ENCODE measurements at places on chromosomes 12 and 14.

- DNase-seq = no peak
Measured at GRCh38 chr14:92360651-92361370, 37.8 kb downstream of the SLC24A4 start.

DNA sequence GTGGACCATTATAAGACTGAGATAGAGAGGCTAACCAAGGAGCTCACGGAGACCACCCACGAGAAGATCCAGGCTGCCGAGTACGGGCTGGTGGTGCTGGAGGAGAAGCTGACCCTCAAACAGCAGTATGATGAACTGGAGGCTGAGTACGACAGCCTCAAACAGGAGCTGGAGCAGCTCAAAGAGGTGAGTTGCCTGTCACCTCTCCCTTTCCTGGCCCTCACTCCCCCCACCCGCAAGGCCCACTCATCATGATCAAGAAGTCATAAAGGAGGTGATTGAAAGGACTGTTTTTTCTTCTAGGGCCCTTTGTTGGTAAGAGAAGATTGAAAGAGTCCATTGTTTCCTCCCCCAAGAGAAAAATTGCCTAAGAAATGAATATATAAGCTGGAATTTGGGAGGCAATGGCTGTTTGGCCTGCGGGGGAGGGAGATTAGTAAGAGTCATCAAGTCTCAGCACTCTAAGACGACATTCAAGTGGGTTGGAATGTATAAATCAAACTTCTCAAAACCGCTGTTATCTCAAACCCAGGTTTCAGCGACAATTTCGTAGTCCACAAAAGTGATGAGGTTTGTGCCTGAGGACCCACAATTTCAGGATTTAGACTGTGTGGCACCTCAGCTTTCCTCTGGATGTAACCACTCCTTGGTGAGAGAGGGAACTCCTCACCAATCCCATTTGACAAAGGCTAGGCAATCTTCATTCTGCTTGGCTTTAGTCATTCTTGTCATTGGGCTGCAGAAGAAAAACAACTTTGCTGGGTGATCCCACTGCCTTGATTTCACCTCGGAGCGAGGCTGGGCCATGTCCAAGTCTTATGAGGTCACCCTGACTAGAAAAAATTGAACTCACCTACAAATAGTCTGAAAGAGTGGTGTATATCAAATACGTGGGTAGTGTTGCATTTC is 966 bp downstream of the BICD1 start:
- peak; percentile 49 for DNase-seq

GRCh38 chr14:22052795-22053194 is 379.2 kb upstream of the OR4E1 start:
- peak; percentile 2 for DNase-seq

DNA sequence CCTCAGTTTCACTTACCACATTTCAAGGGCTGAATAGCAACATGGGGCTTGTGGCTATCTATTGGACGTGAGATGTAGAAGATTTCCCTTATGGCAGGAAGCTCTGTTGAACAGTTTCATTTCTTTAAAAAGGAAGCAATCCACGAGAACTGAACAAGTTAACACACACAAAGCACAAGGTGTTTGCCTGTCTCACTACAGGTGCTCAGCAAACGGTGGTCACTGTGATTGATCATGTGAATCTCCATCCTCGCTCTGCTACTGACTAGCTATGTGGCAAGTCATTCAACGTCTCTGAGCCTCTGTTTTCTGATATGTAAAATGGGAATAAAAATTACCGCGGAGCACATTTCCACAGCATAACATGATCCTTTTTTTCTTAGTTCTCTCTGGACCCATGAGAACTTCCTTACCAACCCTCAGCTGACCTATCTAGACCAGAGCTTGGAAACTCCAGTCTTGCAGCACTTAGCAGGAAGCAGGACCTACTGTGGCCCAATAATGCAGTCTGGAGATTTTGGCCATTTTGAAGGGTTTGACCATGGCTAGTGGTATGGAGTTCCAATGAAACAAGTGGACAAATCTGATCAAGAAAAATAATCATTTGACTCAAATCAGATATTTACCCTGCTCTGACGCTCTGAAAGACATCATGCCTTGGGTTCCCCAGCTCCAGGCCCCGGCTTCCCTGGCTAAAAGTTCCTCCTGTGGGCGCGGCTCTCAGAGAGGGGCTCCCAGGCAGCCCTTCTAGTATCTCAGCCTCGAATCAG is 278.8 kb downstream of the ZFP36L1 start:
- no peak for DNase-seq

GRCh38 chr12:14776236-14776961 is 26.9 kb downstream of the WBP11 start:
- no peak for DNase-seq

GRCh38 chr14:41606532-41607303 is at the start of gene LRFN5:
LRFN5 (plus strand) TSS chr14:41606876.
- DNase-seq = peak; percentile 52

- peak; percentile 23 for DNase-seq
Measured at GRCh38 chr14:88023658-88024187, 18.8 kb downstream of the GPR65 start.

DNA sequence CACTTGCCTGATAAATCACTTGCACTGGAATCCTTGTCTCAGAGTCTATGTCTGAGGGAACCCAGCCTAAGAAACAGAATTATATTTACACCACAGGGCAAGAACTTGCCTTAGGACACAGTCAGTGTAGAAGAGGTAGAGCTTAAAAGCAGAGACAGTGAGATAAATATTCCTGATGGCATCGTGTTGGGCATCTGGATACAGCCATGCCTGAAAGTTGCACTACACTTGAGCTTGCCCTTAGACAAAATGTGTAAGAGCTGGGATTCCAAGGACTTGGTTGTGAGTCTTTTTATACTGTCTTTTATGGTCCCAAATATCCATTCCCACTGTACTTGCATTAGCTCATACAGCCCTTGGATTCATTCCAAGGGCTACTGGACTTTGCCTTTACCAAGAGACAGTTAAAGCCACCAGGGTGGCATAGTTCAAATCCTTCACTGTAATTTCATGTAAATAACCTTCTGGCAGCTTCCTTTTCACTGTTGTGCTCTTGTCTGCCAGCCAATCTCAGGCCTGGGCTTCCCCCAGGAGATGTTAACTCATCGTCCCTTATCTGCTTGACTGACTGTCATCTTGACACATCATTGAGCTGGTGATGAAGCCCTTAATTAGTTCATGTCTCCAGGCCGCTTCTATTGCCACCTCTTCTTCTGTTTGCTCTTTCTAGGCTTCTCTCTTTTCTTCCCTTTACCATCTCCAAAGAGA is 577.9 kb upstream of the TBX3 start:
- DNase-seq = no peak

DNA sequence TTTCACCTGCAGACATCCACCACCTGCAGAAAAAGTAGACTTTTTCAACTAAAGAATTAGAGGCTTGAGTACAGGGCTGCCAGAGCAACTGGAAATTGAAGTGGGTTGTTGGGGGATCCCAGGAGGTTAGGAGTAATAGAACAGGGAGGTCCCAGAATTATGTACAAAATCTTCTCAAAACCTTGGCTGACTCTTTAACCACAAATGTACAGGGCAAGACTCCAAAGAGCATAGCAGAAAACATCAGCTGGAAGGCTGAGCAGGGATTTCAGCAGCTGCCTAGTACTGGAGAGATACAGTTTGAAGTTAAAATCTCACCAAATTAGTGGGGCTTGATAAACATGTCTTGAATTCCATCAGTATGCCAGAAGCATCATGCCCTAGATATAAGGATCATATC is 191.6 kb downstream of the CRADD start:
- DNase-seq = no peak

DNA sequence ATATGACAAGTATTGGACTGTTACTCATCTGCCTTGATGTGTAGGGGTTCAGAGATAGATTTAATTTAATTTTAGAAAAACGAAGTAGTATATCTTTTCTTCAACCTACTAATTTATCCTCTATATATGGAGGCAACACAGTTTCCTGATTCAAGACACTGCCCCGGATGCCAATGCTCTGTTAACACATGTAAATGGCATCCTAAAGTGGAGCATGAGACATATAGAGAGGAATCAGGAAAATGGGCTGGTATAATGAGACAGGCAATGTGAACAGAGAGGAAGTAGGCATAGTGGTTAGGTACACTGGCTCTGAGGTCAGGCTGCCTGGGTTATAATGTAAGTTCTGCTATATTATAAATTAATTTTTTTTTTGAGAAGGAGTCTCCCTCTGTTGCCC is 85.6 kb downstream of the OTOGL start:
- no peak for DNase-seq

DNA sequence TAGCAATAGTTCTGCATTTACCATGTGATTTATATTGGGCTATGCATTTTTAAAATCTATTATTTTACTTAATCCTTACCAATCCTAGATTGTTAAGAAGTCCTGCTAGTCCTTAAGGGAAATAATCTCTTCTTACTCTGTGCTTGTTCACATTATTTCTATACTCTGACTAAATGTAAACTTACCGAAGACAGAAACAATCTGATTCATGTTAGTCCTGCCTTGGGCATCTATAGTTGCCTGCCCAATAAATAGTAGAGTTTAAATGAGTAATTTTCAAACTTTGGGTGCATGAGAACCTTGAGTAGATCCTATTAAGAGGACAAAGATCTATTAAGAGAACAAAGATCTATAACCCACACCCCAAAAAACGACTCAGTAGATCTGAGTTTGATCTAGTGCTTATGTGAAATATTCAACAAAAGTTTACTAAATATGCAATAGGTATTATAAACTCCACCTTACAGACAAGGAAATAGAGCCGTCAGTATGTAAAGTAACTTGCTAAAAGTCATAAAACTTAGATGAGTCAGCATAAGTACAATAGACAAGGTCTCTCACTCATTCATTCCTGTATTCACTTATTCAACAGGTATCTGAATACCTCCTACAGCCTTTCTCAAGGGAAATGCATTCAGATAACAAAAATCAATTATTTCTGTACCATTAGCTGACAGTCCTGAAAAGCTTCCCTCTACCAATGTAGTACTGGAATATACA is 127.6 kb downstream of the PAWR start:
- no peak for DNase-seq

- no peak for DNase-seq
Measured at GRCh38 chr12:5230156-5230555, 186.5 kb downstream of the KCNA5 start.

DNA sequence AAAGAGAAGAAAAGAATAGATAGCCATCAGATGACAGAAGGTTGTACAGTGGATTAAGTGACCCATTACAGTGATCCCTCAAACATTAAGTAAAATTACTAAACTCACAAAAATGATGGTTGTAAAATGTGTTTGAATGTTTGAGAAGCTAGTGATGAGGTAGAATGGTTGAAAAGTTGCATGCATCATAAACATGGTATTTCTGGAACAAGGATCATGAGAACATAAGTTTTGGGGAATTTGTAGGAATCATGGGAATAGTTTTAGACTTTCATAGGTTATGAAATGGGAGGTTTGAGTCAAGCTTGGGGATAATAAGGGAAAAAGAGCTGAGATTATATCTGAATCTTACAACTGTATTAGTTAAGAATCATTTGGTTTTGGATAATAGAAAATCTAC is 34.1 kb upstream of the NEDD1 start:
- no peak for DNase-seq

GRCh38 chr12:96327889-96328288 is 72.3 kb downstream of the CDK17 start:
- no peak for DNase-seq

DNA sequence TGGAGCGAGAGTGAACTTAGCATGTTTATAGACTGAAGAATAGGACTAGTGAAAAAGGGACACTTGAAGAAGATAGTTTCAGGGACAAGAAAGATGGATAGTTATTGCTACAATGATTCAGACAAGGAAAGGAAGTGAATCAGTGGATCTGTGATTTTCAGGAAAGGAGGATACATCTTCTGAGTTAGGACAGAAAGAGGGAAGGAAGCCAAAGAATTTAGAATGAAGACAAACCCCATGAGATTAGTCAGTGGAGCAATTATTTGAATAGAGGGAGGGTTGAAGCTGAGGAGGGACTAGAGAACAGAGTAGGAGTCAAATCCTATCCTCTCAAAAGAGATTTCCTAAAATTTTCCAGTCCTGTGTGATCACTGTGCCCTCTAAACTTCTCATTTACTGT is 282.7 kb downstream of the AKAP6 start:
- no peak for DNase-seq

DNA sequence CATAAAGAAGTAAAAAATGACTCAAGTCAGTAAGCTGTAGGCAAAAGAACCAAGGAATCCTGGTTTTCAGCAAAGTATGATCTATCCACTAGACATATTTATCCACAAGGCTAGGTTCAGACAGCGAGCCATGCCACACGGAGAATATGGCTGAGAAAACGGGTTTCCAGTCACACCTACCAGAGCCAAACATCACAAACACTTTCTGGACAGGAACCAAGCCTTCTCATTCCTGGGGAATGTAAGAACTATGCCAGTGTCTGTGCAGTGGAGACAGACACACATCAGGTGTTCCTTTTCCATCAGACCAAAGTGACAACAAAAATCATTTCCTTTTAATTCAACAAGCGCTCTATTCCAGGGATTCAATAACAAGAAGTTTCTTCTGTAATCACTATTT is 41.1 kb downstream of the AREL1 start:
- DNase-seq = no peak

GRCh38 chr14:61803755-61804154 is 41.5 kb downstream of the SNAPC1 start:
- no peak for DNase-seq

GRCh38 chr12:108618079-108618952 is 15.4 kb downstream of the SELPLG start:
- DNase-seq = peak; percentile 91

DNA sequence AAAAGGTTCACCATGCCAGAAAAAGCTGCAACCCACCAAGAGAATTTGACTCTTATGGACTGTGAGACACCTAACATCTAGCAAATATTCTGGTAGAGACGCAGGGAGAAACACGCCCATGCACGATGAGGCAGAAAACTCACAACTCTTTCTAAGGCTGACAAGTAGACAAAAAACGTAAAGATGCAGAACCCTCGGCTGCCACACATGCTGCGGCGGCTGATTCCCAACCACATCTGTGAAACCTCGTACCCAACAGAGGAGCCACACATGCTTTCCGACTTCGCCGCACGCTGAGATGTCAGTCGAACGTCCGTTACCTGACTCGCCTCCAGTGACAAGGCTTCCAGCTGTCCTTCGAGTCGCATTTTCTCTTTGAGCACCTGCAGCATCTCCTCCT is 21.8 kb downstream of the GOLGA3 start:
- no peak for DNase-seq

GRCh38 chr14:21866479-21866878 is 192.9 kb upstream of the OR4E1 start:
- DNase-seq = no peak

Data from iPS-NIHi11 (cell line).